Astrocyte of the spinal cord (primary cell): ENCODE measurements at places on chromosomes 3 and 15.

GRCh38 chr15:52068004-52068615 is 44.5 kb downstream of the BCL2L10 start:
- no peak for DNase-seq

DNA sequence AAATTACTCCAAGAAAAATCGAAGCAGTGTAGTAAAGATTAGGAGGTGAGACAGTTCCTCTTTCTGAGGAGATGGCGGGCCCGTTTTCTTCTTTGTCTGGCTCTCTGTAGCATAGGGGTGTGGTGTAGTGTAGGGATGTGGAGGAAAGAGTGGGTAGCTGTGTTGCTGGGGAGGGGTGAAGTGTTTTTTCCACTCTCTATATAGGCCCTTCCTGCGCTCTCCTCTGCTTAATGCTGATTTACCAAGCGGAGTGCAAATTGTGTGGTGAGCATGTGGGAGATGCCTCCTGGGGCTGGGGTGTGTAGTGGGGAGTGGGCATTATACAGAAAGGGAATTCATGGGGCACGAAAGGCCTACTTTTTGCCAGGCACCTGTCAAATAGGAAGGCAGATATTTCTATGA is 94.9 kb downstream of the ST6GAL1 start:
- no peak for DNase-seq

DNA sequence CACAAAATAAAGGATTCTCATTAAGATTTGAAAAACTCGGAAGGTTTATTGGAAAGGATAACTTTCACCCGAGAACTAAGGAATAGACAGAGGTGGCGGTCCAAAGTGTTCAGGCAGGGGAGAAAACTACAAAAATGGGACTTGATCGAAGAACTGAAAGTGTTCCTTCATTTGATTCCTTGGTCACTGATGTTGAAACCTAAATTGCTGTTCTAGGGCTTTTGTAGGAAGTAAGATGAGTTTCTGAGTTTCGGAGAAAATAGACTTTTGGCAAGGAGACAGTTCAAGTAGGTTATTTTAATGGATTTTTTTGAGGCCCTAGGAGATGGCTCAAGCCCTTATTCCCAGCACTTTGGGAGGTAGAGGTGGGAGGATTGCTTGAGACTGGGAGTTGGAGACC is 1.4 kb downstream of the TRIP4 start:
- DNase-seq: no peak

DNA sequence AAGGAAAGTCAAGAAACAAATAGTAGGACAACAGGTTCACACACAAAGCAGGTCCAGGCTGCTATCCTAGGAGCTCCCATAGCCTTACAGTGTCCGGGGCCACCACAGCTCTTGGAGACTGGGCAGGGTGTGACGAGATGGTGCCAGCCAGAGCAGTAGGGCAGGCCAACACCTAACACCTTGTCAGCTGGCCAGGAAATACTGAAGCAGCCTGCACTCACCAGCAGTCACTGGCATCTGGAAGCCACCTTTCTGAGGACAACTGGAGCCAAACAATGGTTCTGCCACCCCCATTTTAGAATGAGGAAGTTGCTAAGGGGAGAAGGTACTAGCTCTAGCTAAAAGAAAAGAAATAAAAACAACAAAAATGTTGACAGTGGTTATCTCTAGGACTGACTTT is 47.2 kb downstream of the CCDC12 start:
- DNase-seq: no peak

DNA sequence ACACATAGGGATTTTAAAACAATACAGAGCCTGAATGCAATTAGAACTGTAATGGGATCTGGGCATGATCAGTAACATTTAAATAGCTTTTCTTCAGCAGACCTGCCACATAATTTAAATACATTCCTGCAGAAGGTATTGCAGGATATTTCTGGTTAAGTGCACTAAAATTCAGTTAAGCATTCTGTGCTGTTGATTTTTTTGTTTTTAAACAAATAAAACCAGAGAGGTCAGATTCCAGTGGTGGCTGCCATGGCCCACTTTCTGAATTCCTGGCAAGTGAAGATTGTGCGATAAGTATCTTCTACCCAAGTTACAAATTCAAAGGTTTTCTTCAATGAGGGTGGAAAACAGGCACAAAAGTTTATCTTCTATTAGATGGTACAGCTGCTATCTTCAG is 98.7 kb downstream of the RAP2B start:
- DNase-seq: peak; percentile 36

DNA sequence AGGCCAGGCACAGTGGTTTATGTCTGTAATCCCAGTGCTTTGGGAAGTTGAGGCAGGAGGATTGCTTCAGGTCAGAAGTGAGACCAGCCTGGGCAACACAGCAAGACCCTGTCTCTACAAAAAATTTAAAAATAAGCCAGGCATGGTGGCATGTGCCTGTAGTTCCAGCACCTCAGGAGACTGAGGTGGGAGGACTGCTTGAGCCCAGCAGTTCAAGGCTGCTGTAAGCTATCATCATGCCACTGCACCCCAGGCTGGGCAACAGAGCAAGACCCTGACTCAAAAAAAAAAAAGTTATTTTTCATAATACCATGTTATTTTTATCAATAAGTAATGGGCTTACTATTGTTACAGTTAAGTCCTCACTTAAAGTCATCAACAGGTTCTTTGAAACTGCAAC is 59.7 kb downstream of the SETD2 start:
- DNase-seq: no peak

DNA sequence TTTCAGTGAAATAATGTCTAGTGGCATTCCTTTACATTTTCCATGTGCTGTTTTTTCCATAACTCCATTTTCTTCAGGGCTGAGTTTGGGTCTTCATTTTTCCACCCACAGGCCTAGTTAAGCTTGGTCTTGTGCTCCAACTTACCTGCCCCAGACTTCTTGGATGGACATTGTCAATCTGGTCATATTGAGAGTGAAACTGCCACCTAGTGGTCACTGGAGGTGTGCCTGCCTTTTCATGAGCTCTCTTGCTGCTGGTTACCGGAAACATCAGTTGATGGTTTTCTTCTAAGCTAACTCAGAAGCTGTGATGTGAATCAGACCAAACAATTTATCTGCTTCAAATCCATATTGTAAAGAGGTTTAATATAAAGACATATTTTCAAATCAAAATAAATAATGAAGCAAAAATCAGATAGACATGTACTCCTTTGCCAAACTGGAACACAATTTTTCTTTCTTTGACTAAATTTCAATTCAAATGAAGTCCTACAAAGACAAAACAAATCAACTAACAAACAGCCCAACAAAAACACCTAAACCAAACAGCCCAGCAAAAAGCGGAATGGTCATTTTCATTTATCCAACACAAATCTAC is 135.1 kb upstream of the RASGRP1 start:
- peak; percentile 58 for DNase-seq

DNA sequence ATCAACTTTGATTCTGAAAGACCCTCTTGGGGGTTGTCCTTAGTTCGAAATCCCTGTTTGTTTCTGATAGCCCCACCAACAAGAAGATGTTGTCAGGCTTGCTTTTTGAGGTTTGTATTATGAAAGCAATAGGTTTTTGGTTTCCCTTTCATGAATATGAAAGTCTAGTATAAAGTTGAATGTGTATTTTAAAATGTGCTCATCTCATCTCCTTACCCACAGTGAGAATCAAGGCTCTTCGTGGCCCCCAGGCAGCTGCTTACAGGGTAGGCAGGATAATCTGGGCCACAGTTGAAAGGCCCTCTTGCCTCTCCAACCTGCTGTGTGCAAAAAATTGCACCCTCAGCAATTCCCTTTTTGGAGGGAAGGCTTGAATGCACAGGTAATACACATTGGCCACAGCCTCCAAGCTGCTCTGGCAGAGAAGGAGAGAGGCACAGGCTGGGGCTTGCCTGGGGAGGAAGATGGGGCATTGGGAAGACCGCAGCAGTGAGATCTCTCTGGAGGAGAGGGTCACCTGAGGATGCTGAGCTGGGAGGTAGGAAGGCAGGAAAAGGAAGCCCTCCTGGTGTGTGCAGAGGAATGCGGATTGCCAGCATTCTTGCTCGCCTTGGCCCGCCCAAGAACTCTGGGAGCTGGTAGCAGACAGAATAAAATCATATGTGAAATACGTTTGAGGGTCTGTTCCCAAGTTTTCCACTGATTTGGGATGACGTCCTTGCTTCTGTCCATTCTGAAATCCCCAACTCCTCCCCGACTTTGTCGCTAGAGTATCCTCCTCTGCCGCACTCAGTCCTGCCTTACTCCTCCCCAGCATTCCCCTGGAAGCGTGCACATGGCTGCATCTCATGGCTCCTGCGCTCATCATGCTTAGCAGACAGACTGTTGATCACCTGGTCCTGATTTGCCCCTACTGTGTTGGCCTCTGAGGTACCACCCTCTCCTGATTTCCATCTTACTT is 196.4 kb downstream of the RPLP1 start:
- DNase-seq: no peak

DNA sequence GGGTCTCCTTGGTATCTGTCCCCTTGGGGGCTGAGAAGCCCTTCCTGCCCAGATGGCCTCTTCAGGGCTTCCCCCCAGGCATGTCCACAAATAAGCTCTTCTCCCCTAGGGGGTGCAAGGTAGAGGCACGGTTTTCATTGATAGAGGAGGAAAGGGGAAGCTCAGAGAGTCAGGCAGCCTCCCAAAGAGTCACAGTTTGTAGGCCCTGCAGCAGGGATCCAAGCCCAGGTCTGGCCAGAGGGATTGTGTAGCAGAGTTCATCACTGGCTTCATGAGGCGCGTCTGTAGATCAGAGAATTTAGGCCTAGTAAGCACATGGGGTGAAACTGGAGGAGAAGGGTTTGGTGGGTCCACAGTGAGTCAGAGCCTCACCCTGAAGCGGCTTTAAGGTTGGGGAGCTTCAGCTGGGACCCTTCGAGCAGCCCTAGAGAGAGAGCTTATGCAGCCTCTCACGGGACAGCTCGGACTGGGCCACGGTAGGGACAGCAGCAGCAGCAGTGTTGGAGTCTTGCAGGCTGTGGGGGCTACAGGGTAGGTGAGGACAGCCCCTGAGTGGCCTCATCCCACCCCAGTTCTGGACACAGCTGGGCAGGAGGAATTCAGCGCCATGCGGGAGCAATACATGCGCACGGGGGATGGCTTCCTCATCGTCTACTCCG is 37.5 kb upstream of the ESYT3 start:
- no peak for DNase-seq
